CD8-positive, alpha-beta T cell (primary cell): ENCODE measurements at places on chromosomes 12 and 14.

DNA sequence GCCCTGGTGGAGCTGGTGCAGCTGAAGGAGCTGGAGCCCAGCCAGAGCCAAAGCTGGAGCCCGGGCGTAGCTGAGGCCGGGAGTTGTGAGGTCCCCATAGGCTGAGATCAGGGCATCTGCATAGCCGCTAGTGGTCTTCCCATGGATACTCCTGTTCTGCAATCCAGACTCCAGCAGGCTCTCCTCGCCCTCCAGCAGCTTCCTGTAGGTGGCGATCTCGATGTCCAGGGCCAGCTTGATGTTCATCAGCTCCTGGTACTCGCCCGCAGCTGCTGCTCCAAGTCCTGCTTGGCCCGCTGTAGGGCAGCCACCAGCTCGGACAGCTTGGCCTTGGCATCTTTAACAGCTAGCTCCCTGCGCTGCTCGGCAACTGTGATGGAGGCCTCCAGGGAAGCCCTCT lies 966.1 kb downstream of the FSCB start:
- DNase-seq = no peak

GRCh38 chr12:108461058-108461660 lies 53.9 kb upstream of the FICD start:
- DNase-seq = no peak

- no peak for DNase-seq
These were observed 74.8 kb downstream of the TTC9 start for GRCh38 chr14:70716483-70716882.

- no peak for DNase-seq
These were observed 136.5 kb upstream of the CCND2 start for GRCh38 chr12:4137015-4137414.

DNA sequence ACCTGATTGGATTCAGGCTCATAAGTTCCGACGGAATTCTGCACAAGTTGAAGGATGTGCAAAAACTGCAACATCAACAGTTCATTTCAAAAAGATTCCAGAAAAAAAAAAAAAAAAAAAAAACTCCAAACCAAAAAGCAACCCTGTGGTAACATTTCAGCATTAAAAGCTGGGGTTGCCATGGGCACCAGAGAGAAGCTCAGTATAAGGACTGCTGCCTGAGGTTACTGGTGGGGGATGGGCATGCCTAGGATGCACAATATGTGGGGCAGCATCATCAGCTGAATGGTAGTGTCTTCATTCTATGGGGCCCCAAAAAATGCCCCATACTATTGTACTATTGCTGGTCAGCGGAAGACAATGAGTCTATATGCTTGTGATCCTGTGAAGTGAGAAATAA lies 44.7 kb downstream of the MBIP start:
- no peak for DNase-seq

GRCh38 chr12:32039347-32039746 lies 67.3 kb upstream of the BICD1 start:
- no peak for DNase-seq

- DNase-seq = no peak
These were observed 30.4 kb downstream of the POLR3B start for GRCh38 chr12:106387848-106388377.

- DNase-seq = no peak
These were observed 25.9 kb downstream of the RHOF start for GRCh38 chr12:121767525-121768016.

DNA sequence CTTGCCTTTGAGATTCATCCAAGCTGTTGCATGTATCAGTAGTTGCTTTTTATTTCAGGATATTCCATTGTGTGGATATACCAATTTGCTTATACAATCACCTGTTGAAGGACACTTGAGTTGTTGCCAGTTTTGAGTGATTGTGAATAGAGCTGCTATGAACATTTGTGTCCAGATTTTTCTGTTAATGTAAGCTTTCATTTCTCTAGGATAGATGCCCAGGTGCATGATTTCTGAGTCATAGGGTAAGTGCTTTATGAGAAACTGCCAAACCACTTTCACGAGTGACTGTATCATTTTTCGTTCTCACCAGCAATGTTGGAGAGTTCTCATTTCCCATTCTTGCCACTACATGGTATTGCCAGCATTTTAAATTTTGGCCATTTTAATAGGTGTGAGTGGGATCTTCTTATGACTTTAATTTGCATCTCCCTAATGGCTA lies 434.6 kb upstream of the RGS6 start:
- no peak for DNase-seq

DNA sequence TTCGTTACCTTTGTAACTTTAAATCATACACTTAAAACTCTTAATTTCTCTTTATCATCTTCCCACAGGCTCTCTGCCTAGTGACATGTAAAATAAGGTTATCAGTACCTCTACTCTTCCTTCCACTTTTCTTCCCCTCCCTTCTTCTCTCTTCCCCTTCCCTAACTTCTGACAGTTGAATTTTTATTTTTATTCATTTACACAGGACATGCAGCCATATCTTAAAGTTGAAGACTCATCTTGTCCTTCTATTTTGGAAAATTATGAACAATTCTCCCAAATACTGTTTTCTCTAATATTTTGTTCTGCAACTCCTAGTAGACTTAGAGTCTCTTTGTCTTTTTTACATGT lies 263.9 kb downstream of the FBXL14 start:
- no peak for DNase-seq

DNA sequence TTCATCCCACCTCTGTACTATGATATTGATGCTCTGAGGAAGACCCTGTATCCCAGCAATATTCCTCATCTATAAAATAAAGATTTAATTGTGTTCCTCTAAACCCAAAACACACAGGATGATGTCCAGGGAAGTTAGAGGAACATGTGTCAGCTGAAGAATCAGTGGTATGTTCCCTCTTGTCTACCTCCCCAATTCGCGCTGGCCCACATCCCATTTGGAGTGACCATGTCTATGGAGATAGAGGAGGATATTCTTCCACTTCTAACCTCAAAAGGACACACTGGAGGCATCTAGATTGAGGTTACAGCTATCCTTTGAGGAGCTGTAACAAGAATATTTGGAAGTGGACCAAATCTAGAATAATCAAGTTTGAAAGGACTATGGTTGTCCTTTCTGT lies 1.3 kb upstream of the APOLD1 start:
- no peak for DNase-seq

- DNase-seq = no peak
These were observed 9.5 kb upstream of the NUMB start for GRCh38 chr14:73467800-73468199.

- DNase-seq = no peak
These were observed 82.1 kb upstream of the HSPB8 start for GRCh38 chr12:119096429-119097202.

DNA sequence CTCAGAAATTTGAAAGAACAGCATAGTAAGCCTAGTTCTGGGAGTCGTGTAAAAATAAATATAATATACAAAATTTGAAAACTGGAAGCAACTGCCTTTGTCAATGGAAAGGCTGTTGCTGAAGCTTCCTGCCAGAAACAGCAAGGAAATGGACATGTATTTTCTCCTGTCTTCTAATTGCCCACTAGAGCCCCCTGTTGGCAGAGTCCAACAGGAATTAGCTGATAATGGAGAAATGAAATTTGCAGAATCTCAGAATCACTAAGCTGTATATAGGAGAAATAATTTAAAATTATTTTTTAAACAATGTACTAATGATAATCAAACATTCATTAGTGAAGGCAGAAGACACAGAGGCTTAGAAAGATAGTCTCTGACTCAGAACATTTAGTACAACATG lies 414.8 kb downstream of the SLC6A15 start:
- DNase-seq = no peak
